NCI-H2107 (cell line): ENCODE measurements at places on chromosomes 13 and 19.

- no peak for DNase-seq
Measured at GRCh38 chr13:73631411-73631810, 502.8 kb downstream of the KLF12 start.

GRCh38 chr19:32294871-32295438 lies 50.5 kb upstream of the ZNF507 start:
- no peak for DNase-seq

DNA sequence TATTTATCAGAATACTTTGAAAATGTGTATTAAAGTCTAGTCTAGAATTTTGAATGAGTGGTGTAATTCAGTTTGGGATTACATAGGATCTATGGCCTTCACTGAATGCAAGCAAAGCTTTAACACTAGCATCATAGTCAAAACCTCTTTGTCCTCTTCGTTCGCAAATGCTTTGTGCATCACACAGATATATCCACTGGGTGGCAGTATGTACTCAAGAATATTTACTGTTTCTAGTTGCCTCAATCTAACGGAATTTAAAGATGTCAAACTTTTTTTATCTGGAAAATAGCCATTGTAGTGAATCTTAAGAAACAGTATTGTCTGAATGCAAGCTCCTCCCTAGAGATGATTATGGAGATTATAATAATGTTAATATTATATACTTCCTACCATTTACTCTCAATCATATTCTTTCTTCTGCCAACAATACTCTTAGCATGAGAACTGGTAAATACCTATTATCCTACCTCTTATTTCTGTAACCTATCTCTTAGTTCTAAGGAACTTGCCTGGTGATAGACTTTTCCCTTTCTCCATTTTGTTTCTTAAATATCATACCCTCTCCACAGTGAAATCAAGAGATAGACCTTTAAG lies 25.8 kb downstream of the LACC1 start:
- peak; percentile 34 for DNase-seq

DNA sequence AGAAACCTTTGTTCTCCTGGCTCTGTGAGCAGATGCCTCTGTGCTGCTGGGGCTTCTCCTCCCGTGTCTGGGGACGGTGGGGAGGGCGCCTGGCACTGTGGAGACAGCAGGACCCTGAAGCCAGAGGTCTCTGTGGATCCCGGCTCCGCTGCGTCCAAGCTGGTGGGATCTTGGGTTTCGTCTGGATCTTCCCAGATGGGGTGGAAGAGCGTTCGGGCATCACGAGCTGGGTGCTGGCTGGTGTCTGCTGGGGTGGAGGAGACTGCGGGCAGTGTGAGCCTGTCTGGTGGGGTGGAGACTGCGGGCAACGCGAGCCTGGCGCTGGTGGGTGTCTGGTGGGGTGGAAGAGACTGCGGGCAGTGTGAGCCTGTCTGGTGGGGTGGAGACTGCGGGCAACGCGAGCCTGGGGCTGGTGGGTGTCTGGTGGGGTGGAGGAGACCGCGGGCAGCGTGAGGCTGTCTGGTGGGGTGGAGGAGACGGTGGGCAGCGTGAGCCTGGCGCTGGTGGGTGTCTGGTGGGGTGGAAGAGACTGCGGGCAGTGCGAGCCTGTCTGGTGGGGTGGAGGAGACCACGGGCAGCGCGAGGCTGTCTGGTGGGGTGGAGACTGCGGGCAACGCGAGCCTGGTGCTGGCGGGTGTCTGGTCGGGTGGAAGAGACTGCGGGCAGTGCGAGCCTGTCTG lies 5.6 kb downstream of the TEX29 start:
- no peak for DNase-seq

DNA sequence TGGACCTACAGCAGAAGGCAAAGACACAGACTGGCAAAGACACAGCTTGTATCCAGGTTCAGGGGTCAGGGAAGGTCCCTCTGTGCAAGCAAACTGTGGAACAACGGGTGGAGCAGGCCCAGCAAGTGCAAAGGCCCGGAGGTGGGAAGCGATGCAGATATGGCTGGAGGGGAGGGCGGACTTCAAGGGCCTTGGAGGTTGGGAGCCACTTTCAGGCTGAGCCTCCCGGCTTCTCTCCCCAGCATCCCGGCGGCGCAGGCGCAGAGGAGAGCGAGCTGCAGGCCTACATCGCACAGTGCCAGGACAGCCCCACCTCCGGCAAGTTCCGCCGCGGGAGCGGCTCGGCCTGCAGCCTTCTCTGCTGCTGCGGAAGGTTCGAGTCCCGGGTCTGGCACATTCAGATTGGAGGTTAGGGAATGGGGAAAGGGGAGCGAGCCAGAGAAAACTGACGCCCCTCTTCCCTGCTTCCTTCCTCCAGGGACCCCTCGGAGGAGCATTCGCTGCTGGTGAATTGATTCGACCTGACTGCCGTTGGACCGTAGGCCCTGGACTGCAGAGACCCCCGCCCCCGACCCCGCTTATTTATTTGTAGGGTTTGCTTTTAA lies 2.1 kb upstream of the PNPLA6 start:
- DNase-seq = no peak

DNA sequence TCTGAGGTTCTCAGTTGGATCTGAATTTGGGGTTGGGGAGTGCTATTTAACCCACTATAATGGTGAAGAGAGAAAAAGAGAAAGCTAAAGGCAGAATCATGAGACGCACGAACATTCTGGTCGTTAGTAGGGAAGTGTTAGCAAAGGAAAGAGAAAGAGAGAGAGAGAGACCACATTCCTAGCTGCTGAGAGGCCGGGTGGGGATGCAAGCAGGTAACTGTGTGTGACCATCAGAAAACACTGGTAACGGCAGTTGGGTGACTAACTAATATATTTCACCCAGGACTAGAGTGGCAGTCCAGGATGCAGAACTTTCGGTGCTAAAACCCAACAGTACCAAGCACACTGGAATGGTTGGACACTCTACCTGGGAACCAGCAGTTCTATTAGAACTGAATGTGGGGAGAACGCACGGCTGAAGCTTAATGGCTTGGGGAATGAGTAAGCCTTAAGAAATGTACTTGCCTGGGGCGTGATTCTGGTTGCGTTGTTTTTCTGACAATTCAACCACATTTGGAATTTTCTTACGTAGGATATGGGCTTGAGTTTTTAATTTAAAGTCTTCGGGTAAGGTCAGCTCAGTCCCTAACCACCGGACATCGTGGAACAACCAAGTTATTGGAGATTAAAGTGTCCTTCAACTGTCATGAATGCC lies 130.2 kb downstream of the DNAJC15 start:
- DNase-seq = no peak

DNA sequence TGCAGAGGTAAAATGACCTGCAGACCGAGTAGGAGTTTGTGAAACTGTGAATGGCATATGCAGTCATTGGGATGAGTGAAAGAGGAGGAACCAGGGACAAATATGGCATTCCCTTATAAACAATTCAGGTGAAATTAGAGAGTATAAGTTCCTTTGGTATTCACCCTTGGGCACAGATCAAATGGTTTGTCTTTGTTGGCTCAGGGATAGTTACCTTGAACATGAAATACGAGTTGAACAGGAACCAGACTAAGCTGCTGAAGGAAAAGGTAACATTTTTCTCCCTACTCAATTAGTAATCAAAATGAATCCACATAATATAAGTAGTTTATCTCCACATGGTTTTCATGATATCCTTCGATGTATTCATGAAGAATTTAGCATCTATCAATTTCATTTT lies 50.5 kb downstream of the SLITRK1 start:
- no peak for DNase-seq

- DNase-seq = no peak
Measured at GRCh38 chr13:47790755-47791154, 210.3 kb downstream of the SUCLA2 start.

DNA sequence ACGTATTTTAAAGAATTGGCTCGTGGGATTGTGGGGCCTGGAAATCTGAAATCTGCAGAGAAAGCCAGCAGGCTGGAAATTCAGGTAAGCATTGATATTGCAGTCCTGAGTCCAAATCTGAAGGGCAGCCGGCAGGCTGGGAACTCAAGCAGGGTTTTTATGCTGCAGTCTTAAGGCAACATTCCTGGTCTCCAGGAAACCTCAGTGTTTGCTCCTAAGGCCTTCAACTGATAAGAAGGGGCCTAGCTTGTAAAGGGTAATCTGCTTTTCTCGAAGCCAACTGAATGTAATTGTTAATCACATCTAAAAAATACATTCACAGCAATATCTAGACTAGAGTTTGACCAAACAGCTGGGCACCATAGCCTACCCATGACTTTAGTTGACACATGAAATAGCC lies 154.4 kb downstream of the EFNB2 start:
- DNase-seq = no peak

- no peak for DNase-seq
Measured at GRCh38 chr19:33606556-33606955, 15.2 kb upstream of the CHST8 start.

- DNase-seq = no peak
Measured at GRCh38 chr13:97367016-97367822, 66.8 kb upstream of the RAP2A start.

DNA sequence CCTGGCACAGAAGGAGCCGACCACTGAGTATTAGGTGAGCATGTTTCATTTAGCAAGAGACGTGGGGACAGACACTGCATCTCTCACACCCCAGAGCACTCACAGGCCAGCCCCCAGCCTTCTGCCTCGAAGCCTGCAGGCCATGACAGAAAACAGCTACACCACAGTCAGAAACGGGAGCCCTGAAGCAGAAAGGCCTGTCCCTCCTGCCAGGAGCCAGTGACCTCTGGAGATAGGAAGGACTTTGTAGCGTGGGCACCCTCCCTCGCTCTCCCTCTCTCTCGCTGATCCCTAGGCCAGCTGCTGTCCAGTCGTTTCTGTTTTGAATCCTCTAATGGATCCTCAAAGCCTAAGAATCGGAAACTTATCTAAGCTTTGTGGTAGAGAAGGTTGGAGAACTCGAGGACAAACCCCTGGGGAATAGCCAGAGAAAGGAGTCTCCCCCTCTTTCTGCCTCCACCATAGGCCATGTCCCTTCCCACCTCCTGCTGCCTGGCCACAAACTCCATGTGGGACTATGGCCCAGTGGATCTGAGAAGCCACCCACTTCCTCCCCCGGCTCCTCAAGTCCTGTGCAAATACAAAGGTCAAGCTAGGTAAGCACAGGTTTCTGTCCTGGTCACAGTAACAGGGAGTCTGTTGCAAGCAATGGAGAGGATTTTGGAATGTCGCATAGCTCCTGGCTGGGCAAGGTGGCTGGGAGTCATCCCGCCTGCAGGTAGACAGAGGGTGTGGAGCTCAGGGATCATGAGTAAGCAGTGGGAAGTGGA lies 95.1 kb downstream of the NUFIP1 start:
- DNase-seq = no peak

DNA sequence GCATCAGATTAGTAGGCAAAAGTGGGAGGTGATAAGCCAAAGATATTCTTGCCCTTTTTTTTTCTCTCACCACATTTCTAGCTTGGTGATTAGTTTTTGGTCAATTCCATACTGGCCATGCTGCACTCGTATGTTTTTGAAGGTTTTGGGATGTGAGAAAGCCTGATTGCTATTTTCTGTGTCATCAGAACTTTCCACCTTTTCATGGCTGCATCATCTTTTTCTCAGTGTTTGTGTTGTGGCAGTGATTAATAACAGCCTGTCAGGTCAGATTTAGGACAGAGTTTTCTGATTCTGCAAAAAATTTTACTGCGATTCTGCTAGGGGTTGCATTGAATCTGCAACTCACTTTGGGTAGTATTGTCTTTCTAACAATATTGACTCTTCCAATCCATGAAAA lies 32.9 kb downstream of the PSG1 start:
- no peak for DNase-seq

GRCh38 chr19:4976401-4977298 lies 7.7 kb downstream of the KDM4B start:
- DNase-seq = no peak

- no peak for DNase-seq
Measured at GRCh38 chr13:48216204-48216711, 16.7 kb upstream of the ITM2B start.

- no peak for DNase-seq
Measured at GRCh38 chr19:35885225-35885738, 15.1 kb downstream of the NFKBID start.

GRCh38 chr19:49335784-49336481 lies 727 bp downstream of the CD37 start:
- DNase-seq = no peak

GRCh38 chr13:84443463-84443862 lies 561.2 kb upstream of the SLITRK1 start:
- DNase-seq = no peak

GRCh38 chr13:98480915-98481877 lies 95.7 kb downstream of the STK24 start:
- DNase-seq = no peak

DNA sequence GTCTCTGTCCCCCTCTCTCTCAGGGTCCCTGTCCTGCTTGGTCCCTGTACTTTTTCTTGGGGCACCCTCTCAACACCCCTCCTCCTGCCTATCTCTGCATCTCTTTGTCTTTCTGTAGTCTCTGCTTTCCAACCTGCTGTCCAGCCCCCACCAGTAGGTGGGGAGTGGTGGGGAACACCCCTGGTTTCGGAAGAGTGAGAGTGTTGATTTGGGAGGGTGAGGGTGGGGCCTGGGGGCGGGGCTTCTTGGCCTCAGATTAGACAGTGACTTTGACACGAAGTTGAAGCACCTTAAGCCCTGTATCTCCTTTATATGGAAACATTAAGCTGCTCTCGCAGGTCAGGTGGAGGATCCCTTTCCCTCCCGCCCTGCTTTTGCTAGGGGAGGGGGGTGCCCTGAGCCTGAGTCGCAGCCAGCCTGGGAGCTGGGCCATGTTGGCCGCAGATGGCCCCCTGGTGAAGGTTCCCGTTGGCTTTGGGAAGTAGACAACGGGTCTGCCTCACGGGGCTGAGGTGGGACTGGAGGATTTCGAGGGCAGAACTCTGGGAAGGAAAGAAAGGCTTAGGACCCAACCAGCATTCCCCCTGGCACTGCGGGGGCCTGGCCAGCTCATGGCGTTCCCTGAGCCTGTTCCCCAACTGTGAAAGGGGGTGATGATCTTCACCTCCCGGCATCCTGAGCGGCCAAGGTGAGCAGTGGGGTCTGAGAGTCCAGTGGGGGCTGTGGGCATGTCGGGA lies at the start of gene KCNJ14:
KCNJ14 (plus strand) TSS at position 404 of the 737 bp plus-strand sequence. CDS start 6,151 bp downstream, outside the sequence.
- no peak for DNase-seq
